CMK (cell line): ENCODE measurements at places on chromosomes 16 and 17.

DNA sequence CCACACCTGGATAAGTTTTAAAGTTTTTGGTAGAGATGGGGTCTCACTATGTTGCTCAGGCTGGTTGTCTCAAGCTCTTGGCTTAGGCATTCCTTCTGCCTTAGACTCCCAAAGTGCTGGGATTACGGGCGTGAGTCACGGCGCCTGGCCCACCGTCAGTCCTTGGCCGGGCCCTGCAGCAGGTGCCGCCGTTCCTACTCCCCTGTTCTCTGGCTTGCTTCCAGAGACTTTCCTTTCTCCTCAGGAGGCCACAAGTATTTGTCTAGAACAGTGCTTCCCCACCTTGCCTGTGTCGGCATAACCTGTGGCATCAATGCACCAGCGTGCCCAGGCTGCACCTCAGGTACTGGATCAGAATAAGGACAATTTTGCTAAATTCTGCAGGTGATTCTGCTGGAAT lies 3.0 kb upstream of the MGAT5B start:
- DNase-seq = no peak

GRCh38 chr16:65808790-65809189 lies 557.7 kb upstream of the CDH5 start:
- no peak for DNase-seq

DNA sequence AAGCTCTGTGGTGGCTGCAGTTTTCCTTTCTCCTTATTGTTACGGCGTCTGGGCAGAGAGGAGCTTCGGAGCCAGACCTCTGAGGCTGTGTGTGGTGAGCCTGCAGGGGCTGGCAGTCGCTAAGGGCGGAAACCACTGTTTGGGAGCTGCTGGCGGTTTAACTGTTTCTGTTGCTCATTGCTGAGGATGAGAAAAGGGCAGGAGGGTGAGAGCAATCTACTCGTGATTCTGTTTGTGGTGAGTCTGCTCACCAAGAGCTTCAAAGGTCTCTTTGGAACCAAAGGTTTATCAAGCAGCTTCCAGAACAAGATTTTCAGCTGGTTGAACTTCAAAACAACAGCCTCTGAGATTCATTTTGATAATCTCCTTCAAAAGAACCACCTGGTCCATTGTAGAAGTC lies 143.9 kb downstream of the ANKFN1 start:
- DNase-seq = no peak

- DNase-seq = no peak
Measured at GRCh38 chr17:41547921-41548843, 20.1 kb upstream of the KRT19 start.

GRCh38 chr16:57603115-57604024 lies 25.1 kb upstream of the ADGRG1 start:
- DNase-seq = no peak

- DNase-seq = no peak
Measured at GRCh38 chr17:69333561-69333960, 6.6 kb upstream of the ABCA5 start.
